Activated CD8-positive, alpha-beta T cell treated with anti-CD3 and anti-CD28 coated beads, Interleukin-2, amount 10 ng/mL, durations not matched to agents 7 days and 5 days (primary cell): ENCODE measurements at places on chromosomes 11 and 22. TPM values are rescaled to one million over a fixed set of nuclear protein-coding genes. Genes with fewer than 3 reads are reported as not detected.

DNA sequence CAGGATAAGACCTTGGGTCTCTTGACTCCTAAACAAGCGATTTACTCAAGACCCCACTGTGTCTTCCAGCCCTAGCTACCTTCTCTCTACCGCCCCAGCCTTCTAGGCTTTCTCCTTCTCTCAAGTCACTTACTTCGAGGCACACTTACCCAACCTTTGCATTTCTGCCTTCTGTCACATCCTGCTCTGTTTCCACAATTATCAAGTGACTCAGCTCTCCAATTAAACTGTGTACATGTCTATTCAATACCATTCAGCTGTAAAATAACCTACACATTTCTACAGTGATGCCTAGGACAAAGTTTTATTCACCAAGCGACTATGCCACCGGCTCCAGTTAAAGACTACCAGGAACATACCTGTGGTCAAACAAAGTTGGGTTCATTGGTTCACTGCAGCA is 69.0 kb downstream of the LARGE1 start:
- no peak for DNase-seq

GRCh38 chr11:56923116-56923515 is 65.6 kb upstream of the OR5AK2 start:
- no peak for DNase-seq

- peak; percentile 73 for DNase-seq
Measured at GRCh38 chr22:39236321-39237317, 8.2 kb downstream of the PDGFB start.

- DNase-seq: peak; percentile 23
Measured at GRCh38 chr11:10456519-10456918, 1.5 kb downstream of the AMPD3 start.

GRCh38 chr11:103890654-103891053 is 145.8 kb upstream of the DDI1 start:
- DNase-seq: no peak

DNA sequence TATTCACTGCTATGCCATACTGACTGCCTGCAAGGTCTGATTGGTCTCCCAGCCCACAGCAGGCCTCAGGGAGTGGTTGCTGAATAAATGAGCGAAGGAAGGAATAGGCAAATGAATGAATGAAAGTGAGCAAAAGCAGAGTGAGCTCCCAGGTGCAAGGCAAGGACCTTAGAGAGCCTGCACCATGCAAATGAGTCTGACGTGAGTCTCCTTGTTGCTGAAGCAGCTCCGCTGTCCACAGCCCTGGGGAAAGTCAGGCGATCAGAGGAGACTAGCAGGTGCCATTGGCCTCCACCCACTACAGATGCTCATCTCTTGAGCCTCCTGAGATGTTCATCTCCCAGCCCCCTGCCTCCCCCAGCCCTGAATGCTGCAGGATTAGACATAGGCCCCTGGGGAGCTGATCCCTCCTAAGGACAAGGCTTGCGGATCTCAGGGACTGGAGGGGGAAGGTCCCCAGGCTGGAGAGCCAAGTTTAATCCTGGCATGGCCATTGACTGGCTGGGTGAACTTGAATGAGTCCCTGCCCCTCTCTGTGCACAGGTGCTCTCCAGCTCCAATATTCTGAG is 22.1 kb downstream of the GDPD5 start:
- DNase-seq: no peak

DNA sequence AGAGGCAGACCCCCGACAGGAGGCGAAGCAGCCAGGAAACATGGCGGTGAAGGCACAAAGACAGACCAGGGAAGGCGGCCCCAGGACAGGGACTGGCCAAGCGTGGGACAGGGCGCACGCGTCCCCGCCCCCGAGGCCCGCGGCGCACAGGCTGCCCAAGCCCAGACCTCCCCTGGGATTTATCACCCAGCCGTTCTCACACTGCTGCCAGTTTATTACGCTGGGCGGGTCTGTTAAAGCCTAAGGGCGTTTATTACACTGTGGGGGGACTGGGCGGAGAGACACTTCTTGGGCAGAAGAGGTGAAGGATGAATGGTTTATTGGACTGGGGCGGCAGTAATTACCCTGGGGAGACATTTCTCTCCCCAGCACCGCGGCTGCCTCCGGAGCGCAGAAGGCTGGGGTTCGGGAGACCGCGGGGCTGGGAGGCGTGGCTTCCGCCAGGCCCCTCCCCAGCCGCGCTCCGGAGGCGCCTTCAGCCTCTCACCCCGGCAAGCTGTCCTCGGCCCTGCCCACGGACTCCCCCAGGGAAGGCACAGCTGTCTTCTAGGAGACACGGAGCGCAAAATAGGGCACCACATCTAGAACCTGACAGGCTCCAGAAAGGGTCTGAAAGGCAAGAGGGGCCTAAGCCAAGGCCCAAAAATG is 47.1 kb downstream of the SLC22A12 start:
- no peak for DNase-seq

- DNase-seq: no peak
Measured at GRCh38 chr11:18310800-18311340, 11.1 kb downstream of the HPS5 start.

GRCh38 chr11:34268906-34269430 is 88.8 kb downstream of the ABTB2 start:
- no peak for DNase-seq

- no peak for DNase-seq
Measured at GRCh38 chr22:42025421-42025820, 26.8 kb downstream of the WBP2NL start.

DNA sequence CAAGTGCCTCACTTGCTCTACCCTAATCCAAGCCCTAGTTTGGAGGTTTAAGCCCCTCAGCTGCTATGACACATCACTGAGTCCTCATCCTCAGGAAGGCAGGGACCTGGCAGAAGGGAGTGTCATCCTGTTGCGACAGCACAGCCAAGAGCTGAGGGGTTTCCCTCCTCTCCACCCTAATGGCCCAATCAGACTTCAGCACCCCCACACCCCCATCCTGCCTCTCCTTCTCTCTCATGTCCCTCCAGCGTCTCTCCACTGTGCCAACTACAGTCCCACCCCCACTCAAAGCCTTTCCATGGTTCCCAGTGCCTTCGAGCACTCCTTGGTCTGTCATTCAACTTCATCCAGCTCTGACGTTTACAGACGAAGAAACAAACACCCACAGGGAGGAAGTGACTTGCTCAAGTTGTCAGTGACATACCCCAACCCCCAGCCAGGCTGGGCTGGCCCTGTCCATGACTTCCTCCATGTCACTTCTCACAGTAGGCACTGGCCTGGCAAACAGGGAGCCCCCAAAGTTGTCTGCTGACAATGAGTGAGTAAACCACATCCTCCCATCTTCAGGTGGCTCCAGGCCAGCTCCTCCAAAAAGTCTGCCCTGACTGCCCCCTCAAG is 15.6 kb downstream of the ARAP1 start:
- DNase-seq: peak; percentile 84

SAMM50 gene
- total RNA-seq: 52.4 TPM

DNA sequence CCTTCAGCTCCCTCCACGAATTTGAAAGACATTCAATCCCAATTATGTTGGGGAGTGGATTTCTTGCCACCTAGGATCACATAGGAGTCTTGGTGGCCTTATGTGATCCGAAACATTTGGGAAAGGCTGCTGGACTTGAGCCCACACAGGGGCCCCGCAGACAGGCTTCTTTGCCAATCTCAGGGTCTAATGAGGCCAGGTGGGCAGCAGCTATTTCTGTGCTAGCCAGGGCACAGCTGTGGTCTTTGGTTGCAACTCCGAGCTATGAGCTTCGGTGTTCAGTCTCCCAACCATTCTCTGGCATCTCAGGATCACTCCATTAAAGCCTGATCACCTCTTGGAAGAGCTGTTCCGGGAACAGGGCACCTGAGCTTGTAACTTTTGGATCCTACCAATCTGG is 84.4 kb downstream of the TP53I11 start:
- no peak for DNase-seq

GRCh38 chr11:101323997-101324396 is 194.4 kb upstream of the PGR start:
- DNase-seq: no peak

MYOD1 gene
- not detected for total RNA-seq

ADORA2A gene
- 20.3 TPM for total RNA-seq

POTEH gene
- not detected for total RNA-seq

OR8B4 gene
- total RNA-seq: not detected

DNA sequence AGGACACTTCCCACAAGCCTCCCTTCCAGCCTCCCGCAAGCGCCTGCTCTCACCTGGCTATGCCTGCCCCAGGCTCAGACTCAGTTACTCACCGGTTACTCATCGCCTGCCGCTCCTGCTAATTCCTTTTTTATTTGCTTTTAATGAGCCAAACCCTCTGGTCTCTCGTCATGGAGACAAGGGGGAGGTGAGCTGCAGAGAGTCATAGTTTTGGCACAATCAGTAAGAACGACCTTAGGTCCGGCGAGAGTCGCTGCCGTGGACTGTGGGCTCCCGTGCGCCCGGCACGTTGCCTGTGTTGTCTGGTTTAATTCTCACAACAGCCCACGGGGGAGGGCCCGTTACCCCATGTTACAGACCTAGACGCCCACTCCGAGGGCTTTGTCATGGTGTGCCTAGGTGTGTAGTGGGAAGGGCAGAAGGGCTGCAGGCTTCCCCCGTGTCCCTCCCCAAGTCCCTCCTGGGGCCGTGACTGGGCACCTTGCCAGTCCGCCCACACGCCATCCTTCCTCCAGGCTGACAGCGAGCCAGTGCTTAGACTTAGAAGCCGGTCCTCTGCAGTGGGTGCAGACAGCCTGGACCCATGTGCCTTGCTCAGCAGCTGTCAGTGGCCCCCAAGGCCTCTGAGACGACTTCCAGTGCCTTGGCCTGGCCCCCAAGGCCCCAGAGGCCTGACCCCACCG is 42.2 kb downstream of the WNT7B start:
- DNase-seq: no peak

- DNase-seq: no peak
Measured at GRCh38 chr11:124219126-124219525, 21.8 kb upstream of the OR8G1 start.

HTR3A gene
- not detected for total RNA-seq

DNA sequence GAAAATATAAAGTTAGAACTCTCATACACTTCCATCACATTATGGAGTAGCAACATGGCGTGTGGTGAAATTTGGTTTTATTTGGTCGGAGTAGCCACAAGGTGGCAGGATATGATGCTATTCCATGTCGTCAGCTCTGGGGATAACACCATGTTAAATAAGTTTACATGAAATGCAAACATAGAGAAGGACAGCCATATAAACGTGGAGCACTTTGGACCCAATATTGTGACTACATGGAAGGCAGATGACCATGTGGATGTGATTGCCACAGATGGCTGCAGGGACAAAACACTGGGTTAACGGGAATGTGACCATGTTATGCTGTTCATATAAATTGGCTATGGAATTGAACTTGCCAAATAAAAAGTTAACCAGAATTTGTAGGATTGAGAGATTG is 21.0 kb downstream of the OR5M11 start:
- DNase-seq: no peak

GRCh38 chr11:13137844-13138301 is 128.8 kb downstream of the RASSF10 start:
- DNase-seq: no peak

CDC42BPG gene
- 1.2 TPM for total RNA-seq

LRRC75B gene
- 1.3 TPM for total RNA-seq

DNA sequence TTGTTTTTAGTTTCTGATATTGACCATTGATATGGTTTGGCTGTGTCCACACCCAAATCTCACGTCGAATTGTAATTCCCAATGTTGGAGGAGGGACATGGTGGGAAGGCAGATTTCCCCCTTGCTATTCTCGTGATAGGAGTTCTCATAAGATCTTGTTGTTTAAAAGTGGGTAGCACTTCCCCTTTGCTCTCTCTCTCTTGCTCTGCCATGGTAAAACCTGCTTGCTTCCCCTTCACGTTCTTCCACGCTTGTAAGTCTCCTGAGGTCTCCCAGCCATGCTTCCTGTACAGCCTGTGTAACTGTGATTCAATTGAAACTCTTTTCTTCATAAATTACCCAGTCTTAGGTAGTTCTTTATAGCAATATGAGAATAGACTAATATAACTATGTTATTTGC is 203.6 kb upstream of the CHORDC1 start:
- no peak for DNase-seq

DNA sequence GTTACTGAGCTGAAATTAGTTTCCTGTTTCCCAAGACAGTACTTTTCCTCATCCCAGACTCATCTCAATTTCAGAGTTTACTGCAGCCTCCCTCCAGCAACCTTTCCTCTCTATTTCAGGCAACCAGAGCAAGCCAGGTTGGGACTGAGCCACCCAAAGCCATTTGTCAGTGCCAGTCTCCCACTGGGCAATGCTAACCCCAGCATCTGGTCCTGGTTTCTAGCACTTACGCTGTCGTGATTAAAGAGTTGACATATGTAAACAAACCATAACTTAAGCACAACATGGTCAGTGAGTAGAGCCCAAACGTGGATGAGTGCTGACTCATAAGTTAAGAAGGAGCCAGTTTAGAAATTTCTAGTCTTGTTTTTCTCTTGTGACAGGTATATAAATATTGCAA is 119.6 kb upstream of the BLID start:
- DNase-seq: no peak
